ENCODE measurements at places on chromosomes 12 and 14. TPM values are rescaled to one million over a fixed set of nuclear protein-coding genes. Genes with fewer than 3 reads are reported as not detected.

The PIANP gene
- total RNA-seq: 0.80 TPM

The AKAP5 gene
- 0.24 TPM for total RNA-seq

The TMCC3 gene
- 6.7 TPM for total RNA-seq

The POTEM gene
- not detected for total RNA-seq

The MMP14 gene
- total RNA-seq: 45.3 TPM

The LTBR gene
- 54.2 TPM for total RNA-seq

The PPFIA2 gene
- total RNA-seq: 3.0 TPM

The TMEM233 gene
- 0.42 TPM for total RNA-seq

The CD163 gene
- total RNA-seq: 108 TPM

The ACRBP gene
- 1.1 TPM for total RNA-seq

The ZBTB39 gene
- 4.1 TPM for total RNA-seq

The PTPRQ gene
- total RNA-seq: 10.6 TPM

The PLA2G1B gene
- total RNA-seq: not detected

The ACSS3 gene
- total RNA-seq: 18.5 TPM

The DACT1 gene
- 9.7 TPM for total RNA-seq

The IFI27L1 gene
- 23.1 TPM for total RNA-seq

The NKX2-1 gene
- not detected for total RNA-seq

DNA sequence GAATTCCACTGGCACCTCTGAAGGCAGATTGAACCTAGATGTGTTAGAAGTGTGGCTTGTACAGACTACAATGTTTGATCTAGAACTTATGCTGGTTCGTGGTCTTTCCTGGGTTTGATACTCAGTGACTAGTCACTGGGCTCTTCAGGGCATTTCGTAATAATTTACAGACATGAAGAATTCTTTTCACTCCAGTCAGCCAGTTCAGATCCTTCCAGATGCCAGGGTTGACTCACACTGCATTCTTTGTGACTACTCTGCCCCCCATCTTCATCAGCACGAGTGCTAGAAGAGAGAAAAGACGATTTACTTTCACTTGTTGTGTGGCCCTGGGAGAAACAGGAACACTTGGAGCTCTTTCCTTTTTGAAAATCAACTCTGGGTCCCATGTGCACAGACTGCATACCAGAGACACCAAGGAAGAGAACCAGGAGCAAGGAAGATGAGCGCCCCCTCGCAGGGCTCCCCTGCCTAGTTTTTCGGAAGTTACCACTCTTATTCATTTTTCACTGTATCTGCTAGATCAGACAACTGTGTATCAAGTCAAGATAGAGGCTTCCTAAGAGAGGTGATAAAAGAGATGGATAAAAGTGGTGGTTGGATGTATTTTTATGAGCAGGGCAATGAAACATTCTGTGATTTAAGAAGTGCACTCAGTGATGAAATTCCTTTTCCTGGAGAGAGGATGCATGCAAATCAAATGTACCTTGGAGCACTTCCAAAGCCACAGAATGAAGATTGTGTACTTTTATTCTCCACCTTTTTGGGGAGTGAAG, 33.5 kb upstream of the EVL start:
- DNase-seq: no peak

GRCh38 chr12:108832208-108832607, 25.2 kb downstream of the SSH1 start:
- DNase-seq: no peak

DNA sequence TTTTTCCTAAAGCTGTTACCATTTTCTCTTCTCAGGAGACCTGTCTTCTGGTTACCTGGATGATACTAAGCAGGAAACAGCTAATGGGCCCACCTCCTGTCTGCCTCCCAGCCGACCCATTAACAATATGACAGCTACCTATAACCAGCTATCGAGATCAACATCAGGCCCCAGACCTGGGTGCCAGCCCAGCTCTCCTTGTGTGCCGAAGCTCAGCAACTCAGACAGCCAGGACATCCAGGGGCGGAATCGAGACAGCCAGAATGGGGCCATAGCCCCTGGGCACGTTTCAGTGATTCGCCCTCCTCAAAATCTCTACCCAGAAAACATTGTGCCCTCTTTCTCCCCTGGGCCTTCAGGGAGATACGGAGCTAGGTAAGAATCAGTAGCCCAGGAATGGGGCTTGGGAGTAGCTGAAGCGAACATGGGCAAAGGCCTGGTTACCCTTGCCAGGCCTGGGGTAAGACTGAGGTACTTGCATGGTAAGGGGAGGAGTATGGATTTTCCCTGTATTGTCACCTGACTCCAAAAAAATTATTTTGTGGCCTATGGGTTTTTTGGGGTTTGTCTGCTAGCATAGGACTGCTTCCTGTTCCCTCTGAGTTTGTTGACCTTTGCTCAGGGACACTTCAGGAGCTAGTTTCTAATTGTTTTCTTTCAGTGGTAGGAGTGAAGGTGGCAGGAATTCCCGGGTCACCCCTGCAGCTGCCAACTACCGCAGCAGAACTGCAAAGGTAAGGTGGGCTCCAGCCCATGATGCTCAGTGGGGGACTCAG, 26.6 kb downstream of the TRAFD1 start:
- DNase-seq: no peak

GRCh38 chr12:5510251-5510805, 78.4 kb downstream of the NTF3 start:
- DNase-seq: no peak

- no peak for DNase-seq
Observed at GRCh38 chr12:69874606-69875005, 49.6 kb downstream of the MYRFL start.

GRCh38 chr12:91219919-91220318, 37.3 kb upstream of the DCN start:
- no peak for DNase-seq

DNA sequence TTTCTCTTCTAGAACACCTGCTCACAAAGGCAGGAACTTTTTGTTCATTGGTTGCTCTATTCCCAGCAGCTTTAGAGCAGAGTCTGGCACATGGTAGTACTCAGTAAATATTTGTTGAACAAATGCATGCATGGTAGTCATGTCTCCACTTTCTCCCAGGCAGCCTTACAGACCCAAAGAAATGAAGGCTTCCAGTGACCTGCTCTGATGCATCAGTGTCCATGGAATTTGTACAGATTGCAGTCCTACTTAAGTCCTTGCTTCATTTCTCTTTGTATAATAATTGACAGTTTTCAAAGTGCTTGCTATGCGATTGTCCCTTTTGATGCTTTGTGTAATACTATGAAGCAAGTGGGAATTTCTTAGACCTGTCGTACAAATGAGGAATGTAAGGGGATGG, 119.6 kb downstream of the DERA start:
- DNase-seq: no peak

GRCh38 chr12:11780521-11781101, 131.1 kb downstream of the ETV6 start:
- no peak for DNase-seq

GRCh38 chr14:100386121-100386520, 63.0 kb downstream of the SLC25A47 start:
- no peak for DNase-seq

DNA sequence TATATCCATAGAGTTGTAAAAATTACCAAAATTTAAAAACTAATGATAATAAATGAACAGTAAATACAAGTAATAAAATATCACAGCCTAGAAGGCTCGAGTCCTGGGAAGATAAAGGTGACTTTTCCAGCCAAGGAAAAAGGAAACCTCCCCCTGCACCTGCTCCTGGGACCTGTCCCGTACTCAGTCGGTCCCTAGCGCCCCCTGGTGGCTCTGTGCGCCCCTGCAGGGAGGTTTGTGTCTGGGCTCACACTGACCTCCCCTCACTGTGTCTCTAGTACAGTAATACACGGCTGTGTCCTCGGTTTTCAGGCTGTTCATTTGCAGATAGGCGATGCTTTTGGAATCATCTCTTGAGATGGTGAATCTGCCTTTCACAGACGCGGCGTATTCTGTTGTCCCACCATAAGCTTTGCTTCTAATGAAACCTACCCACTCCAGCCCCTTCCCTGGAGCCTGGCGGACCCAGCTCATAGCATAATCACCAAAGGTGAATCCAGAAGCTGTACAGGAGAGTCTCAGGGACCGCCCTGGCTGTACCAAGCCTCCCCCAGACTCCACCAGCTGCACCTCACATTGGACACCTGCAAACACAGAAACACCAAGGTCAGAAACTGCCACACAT, 1030.4 kb downstream of the TMEM121 start:
- DNase-seq: peak; percentile 12

GRCh38 chr14:71692496-71692895, 239.7 kb upstream of the RGS6 start:
- no peak for DNase-seq

DNA sequence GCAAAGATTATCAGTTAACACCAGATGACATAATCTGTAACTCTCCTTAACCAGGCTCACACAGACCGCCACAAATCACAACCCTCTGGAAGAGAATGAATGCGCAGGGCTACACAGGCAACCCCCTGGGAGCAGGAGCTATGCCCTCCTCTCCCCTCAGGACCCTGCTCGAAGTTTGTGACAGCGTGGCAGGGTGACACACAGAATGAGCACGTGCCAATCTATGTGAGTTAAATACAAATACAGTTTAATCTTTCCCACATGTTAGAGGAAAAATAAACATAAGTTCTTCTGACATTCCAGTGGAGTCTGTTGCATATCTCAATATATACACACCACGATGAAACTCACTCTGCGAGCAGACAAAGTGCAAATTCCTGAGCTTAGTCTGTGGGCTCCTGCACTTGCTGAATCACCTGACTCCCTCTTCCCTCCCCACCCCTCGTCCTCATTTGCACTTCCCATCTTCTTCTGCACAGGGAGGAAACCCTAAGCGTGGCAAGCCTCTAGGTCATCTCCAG, 37.6 kb downstream of the BCAT1 start:
- no peak for DNase-seq

DNA sequence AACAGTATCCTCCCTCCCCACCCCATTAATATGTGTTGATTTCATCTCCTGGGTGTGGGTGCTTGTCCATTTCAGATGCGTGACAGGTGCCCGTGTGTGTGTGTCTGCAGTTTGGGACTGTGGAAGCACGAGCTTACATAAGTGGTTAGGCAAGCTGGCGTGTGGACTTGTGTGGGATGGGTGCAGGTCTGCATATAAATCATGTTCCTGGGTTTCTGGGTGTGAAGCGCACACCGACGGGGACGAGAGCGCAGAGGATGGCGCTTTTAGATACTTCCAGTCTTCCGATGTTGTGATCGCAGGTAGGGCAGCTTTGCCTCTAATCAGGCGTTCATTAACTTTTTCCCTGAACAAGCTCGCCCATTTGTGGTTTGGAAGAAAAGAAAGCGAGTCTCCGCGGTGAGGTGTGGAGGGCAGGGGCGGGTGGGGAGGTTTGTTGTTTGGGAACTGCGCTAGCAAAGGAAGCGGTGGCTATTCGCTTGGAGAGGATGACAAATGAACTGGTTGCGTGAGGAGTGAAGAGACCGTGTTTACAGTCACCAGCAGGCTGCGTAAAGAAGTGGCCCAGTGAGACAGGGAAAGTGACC, 865 bp downstream of the RGS6 start:
- no peak for DNase-seq

- DNase-seq: no peak
Observed at GRCh38 chr12:98856897-98857540, 211.9 kb downstream of the APAF1 start.

DNA sequence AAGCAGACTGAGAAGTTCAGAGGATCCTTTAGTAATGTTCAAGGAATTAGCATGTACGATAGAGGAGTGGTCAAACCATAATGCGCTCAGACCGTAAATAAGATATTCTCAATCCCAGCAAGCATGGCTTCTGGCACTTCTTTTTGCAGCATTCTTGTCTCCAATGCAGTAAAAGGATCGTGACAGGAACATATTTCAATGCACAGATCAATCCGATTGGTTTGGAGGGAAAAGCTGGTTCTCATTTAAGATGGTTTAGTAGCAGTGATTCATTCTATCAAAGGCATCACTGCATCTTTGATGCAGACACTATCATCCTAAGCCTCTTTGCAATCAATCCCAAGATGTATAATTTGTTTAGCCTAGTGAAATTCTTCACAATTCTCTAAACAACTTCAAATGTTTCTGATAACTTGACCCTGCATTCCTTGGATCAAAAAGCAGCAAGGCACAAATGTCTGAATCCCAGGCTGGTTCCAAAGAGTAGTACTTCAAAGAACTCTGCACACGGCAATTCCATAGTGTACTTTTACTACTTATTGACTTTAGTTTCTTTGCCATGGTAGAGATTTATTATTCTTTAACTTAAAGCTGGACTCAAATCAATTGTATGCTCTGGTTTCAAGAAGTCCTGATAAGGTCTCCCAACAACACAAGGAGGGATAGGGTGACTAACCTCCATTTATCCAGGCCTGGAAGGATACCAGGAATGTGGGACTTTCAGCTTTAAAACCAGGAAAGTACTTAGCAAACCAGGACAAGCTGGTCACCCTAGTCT, 96.8 kb upstream of the MDM1 start:
- no peak for DNase-seq

DNA sequence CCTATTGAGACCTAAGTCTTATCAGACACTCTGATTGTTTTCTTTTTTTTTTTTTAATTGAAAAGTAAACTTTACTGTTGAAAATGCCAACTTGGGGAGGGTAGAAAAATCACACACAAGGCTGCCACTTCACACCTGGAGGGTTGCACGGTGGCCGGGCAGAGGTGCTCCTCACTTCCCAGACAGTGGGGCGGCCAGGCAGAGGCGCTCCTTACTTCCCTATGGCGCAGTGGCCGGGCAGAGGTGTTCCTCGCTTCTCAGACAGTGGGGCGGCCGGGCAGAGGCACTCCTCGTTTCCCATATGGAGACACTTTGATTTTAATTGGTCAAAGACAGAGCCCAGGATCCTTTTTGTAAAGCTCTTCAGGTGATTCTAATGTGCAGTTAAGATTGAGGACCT, 399.3 kb downstream of the TMTC2 start:
- DNase-seq: no peak

- no peak for DNase-seq
Observed at GRCh38 chr14:39212034-39212433, 21.7 kb upstream of the MIA2 start.

DNA sequence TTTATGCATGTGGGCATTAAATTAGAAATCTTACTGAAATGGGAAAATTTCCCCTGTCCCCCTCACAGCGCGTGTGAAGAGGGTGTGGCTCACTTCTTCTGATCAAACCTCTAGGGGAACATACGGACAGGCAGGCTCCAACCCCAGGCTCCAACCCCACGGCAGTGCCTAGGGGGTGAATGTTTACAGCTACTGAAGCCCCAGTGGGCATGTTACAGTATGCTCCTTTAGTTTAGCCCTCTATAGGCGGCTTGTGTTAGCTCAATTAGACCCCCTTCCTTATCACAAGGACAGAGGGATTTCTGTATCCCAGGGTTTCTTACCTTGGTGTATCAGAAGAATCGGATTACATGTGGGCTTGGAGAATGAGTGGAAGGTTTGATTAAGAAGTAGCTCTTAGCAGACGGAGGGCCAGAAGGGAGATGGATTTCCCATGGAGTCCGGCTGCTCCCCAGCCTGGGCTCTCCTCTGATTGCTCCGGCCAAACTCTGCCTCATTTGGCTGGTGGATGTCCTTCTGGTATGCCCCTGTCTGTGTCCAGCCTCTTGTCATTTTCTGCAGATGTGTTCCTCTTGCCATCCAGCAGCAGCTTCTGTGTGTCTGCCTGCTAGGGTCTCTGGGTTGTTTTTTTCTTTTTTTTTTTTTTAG, 223.7 kb downstream of the TMTC2 start:
- DNase-seq: no peak

GRCh38 chr14:79383031-79383430, 828.3 kb downstream of the DIO2 start:
- DNase-seq: no peak

- DNase-seq: no peak
Observed at GRCh38 chr14:101444116-101444515, 117.2 kb upstream of the DIO3 start.

GRCh38 chr12:120979862-120980696, 1.7 kb downstream of the HNF1A start:
- no peak for DNase-seq

Data from right cardiac atrium (tissue), 5 donors.